ENCODE measurements at places on chromosomes 11 and 22.

DNA sequence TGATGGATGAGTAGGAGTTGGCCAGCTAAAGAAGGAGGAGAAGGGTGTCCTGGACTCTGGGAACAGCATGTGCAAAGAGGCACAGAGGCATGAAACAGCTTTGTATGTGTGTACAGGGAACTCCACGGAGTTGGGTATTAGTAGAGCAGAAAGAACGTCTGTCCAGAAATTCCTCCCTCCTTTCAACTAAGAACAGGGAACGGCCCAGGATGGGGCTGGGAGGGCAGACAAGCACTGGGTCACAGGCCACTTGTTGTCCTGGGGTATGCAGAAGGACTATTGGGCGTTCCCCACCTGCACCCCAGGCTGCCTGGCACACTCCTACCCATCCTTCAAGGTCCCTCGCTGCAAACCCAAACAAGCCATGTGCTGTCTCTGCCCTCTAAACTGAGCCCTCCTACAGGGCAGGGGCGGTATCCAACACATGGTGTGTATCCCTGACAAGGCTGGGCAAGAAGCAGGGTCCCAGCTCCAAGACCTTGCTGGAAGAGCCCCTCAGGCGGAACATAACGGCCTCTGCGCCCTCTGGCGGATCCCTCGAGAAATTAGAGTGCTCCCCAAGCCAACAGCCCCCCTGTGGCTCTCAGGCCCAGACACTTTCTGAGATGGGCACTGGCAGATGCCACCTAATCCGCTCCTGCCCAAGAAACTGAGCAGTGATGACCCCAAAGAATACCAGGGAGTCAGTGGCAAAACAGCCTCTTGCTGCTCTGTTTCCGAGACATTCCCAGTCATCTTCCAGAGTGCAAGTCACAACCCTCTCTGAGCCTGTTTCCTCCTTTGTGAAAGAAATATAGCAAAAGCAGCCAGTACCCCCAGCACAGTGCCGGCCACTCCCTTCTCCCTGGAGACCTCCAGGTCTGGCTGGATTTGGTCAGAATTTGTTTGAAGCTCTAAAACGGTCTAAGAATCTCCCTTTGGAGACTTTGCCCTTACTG is 1.6 kb upstream of the ELFN2 start:
- DNase-seq = peak; percentile 65

GRCh38 chr11:134661660-134662059 is 249.6 kb upstream of the B3GAT1 start:
- no peak for DNase-seq

DNA sequence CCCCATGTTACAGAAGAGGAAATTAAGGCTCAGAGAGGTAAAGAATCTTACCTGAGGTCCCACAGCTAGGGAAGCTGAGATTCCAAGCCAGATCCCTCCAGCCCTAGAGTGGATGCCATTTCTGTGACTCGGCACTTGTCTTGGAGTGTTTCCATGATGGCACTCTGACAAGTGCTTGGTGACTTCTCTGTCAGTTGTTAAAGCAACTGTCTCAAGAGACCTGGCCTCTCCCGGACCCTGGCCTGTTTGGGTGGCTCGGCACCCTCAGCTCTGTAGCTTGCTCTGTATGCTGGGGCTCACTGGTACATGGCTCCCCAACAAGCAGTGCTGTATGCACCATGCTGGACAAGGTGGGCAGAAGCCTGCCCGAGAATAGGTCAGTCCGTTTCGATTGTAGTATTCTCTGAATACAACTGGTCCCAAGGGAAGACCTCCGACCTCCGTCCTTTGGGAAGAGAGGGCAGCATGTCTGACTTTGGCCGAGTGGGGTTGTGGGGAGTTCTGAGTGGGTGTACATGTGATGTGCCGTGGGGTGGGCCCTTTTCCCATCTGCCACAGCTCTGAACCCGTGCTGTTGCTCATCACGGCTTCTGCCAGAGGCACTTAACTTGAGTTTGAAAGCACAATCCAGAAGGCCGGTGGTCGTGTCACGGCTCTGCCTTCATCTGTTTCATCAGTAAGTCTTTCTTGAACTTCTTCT is 12.4 kb downstream of the ACO2 start:
- no peak for DNase-seq

DNA sequence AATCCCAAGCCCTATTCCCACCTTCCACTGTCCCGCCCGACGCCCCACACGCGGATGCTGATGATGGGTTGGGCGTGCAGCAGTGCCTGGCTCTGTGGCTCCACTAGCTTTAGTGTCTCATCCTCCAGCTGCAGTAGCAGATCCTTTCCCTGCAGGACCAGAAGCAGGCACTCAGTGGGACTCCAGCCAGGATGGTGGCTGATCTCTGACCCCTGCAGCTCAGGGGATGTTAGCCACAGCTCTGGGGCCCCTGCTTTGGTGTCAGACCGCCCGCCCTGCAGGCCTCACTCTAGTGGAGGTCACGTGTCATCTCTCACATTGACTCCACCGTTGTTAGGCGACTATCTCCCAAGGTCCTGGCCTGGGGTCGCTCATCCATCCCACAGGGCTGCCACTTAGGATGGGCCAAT is 11.8 kb downstream of the SMPD1 start:
- peak; percentile 45 for DNase-seq

- DNase-seq = no peak
Observed at GRCh38 chr11:120597250-120598215, 86.0 kb downstream of the GRIK4 start.

GRCh38 chr11:84833488-84834088 is 793.6 kb downstream of the DLG2 start:
- no peak for DNase-seq

DNA sequence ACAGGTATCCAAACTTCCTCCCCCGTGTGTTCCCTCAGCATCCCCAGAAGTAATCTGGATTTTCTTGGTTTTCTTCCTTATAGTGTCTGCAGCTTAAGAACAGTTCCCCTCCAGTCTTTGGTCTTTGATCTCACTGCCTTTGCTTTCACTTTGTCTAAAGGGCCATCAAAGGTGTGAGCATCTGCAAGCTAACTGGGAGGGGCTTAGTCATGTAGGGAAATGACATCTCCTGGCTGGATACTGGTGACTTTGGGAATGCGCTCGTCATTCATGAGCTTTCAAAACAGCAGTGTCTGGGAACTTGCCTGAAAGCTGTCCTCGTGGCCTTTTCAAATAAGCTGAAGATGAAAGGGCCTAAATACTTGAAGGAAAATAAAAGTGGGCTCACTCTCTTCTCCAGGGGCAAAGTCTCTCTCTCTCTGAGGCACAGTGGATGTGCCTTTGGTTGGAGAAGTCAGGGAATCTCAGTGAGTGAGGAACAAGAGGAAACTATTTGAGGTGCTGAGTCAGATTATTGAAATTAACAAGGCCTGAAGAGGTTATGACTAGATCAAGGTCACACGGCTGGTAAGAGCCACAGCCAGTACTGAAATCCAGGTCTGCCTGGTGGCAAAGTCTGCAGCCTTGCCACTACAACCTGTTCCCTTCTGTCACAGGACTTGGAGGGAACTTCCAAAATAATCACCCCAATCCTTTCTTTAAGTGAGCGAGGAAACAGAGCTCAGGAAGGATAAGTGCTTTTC is 45.6 kb upstream of the TENM4 start:
- no peak for DNase-seq

DNA sequence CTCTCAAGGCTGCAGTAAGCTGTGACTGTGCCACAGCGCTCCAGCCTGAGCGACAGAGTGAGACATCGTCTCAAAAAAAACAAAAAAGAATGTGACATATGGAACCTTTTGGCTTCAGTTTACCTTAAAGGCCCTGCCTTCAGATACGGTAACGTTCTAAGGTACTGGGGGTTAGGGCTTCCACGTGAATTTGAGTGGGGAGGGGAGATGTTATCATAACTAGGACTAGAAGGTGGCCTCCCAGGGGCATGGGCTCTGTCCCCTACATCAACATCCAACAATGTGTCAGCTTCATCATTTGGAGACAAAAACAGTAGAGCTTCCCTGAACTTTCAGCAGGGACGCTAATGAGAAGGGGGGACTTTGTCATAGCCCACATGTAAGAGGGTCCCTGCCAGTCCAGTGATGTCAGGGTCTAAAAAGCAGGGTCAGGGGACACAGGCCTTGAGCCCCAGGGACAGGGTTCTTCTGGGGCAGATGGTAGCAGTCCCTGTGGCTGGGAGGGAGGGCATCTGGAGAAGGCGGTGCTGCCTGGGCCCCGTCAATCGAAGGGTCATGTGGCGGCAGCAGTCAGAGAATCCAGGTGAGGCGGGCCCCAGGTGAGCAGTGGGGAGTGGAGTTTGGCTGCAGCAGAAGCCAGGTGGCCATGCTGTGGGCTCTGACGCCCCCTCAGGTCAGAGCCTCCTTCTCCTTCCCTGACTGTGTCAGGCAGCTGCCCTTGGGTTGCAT is 79.8 kb downstream of the BCR start:
- DNase-seq = no peak

DNA sequence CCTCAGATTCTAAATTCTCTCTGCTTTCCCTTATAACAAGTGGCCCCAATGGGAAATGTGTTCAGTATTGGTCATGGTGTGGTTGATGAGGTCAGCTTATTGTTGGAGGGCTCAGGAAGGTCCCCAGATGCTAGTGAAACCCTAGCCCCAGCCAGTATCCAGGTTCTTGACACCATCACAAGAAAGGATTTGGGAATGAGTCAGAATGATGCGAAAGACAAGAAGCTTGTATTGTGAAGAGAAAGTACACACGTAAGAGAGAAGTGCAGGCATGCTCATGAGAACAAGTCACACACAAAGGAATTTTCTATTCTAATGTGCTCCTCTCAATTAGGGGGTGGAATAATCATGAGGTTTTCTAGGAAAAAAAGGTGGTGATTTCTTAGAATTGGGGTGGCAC is 34.9 kb upstream of the TRPC6 start:
- no peak for DNase-seq

GRCh38 chr22:20437613-20438426 is at the start of gene SCARF2:
TSS of gene SCARF2 (minus strand) at chr22:20437825. CDS start at chr22:20437754, 71 bp downstream.
- no peak for DNase-seq

GRCh38 chr22:39292561-39293074 is 26.8 kb downstream of the RPL3 start:
- no peak for DNase-seq

- no peak for DNase-seq
Observed at GRCh38 chr11:107898270-107898669, 30.0 kb upstream of the RAB39A start.

DNA sequence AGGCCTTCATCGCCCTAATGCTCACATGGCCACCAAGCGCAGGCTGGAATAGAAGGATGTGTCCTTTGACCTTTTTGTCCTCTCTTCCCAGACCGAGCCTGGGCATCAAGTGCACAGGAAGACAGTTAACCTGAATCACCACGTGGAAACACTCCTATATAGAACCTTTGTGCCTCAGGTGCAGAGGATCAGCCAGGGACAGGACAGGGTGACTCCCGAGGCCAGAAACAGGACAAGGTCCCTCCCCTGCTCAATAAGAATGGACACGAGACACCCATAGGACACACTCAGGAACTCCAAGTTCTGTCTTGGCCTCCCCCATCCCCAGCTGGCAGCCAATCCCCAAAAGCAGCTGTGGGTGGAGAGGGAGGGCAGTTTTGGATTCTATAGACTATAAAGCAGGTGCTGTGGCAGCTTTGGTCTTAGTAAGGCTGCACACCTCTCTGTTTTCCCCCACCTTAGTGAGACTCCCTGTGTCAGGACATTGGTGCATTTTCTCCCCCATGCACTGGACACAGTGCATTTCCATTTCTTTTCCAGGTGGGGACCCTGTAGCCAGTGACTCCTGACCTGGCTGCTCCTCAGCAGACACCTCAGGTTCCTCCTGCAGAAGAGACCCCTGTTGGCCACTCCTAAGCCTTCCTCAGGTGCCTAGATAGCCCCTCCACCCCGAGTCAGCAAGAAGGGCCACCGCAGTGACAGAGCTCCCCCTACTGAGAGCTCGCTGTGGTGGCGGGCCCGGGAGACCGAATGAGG is 43.6 kb upstream of the POU2AF1 start:
- DNase-seq = peak; percentile 33

DNA sequence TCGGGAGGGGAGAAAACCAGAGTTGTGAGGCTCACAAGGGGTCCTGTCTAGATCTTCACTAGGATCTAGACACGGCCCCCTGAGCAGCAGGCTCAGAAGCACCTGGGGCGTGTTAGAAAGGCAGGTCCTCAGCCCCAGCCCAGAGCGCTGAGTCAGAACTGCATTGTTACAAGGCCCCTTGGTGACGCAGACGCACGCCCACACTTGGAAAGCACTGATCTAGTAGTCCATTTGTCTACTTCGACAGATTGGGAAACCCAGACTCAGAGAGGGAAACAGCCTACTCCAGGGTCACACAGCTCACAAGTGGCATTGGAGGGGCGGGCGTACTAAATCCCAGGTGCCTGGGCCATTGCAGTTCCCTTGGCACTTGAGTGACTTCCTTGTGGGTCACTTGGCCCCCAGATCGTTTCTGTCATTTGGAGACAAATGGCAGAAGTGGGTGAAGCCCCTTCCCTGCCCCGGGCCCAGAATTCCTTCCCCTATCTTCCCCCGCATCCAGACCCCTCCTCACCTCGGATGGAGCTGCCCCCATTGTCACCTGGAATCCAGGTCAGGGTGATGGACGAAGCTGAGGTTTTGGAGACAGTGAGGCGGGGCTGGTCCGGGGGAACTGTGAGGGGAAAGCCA is 110.8 kb downstream of the CEP164 start:
- no peak for DNase-seq

DNA sequence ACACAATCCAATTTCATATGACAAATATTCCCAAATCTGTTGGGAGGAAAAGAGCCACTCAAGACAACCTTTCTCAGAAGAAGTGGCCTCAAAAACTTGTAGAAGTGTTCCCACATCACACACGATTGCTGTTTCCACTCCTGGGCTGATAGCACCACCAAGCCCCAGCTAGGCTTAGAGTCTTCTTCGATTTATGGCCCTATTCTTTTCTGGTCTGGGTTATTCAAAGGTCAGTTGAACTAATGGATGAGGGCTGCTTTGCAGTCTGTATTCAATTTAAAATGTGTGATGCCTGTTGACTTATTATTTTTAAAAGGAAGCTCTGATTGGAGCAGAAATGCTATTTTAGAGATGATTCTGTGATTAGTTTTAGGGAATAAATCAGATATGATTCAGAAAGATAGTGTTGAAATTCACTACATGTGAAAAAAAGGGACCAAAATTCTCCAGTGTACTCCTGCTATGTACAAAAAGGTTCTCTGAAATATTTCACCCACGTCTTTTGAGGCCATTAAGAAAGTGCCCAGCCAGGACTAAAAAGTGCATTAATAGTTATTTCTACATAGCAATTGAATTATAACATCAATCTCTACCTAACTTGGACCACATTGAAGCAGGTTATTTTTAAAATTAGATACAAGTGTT is 57.3 kb upstream of the SPON1 start:
- DNase-seq = no peak

GRCh38 chr11:114044042-114044871 is 15.3 kb upstream of the ZBTB16 start:
- DNase-seq = no peak

GRCh38 chr22:20606041-20606783 is 98.8 kb downstream of the MED15 start:
- peak; percentile 83 for DNase-seq
